ENCODE measurements at places on chromosomes 4 and X.

DNA sequence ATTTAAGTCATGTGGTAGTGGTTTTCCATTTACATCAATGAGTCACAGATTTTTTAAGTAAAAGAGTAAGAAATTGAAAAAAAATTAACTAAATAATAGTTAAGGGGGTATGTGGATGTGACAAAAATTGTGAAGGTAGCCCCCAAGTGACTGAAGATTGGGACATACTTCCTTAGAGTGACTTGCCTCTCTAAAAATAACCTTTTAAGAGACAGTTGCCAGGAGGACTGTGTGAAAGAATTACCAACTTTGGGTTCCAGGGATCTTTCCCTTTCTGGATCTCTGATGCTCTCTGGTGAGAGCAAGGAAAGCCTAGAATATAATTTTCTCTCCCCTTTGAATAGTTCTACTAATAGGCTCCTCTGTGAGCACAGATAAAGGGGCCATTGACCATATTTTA, 42.7 kb downstream of the NHSL2 start:
- DNase-seq, result no peak

- no peak for DNase-seq
Measured at GRCh38 chr4:31557437-31557836, 837.3 kb downstream of the PCDH7 start.

DNA sequence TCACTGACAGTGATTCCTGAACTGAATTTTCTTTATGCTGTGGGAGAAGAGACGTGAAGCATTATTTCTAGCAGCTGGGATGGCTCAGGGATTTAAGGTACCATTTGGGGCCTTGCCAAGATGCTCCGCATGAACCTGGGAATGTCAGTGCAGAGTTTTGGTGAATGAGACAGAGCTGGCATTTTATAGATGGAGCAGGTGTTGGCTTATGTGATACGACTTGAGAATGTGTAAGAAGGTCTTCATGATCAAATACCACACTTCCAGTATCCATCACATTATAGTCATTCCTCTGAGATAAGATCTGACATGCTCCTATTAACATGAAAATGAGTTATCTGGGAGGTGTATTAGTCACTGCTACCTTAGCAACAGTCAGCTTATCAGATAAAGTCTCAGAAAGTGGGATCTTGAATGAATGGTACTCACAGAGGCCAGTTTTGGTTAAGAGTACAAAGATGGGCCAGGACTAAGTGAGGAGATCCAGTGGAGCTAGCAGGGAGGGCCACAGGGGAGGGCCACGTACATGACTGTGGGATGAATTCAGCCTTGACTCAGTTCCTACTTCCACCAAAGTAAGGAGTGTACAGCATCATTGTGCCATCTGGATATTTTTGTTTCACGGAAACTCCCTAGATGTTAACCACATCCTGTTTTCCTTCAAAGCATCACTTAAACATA, 116.7 kb downstream of the SPCS3 start:
- DNase-seq, result no peak

DNA sequence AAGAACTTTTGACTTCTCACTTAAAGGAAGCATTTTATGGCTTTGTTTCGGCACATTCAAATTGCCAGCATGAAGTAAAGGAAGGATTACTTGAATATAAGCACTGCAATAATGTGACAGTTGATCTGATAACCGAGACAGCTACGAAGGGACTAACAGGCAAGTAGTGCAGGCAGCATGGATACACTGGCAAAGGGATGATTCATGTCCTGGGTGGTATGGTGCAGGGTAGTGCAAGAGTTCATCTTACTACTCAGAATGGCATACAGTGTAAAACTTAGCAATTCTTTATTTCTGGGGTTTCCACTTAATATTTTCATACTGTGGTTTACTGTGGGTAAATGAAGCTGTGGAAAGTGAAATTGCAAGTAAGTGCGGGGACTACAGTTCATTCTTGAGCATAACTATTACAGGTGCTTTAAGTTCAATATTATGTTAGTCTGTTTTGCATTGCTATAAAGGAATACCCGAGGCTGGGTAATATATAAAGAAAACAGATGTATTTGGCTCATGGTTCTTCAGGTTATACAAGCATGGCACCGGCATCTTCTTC, 611.8 kb downstream of the SPOCK3 start:
- no peak for DNase-seq
